Fibroblast of the aortic adventitia (primary cell): ENCODE measurements at places on chromosomes 5 and 9.

DNA sequence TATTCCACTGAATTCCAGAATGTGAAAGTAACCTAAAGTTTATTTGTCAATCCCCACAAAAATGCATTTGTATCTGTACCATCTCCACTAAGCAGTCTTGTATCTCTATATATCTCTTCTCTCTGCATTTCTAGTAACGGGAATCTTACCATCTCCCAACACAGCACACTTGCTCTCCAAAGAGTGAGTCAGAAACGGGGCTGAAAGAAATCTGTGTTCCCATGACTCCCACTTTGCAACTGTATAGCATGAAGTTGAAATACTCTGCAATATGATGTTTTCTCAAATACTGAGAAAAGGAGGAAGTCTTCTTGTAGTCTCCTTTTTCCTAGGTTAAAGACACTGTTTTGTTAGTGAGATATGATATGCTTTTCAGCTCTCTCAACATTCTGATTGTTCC lies 848.8 kb upstream of the ACO1 start:
- no peak for DNase-seq

DNA sequence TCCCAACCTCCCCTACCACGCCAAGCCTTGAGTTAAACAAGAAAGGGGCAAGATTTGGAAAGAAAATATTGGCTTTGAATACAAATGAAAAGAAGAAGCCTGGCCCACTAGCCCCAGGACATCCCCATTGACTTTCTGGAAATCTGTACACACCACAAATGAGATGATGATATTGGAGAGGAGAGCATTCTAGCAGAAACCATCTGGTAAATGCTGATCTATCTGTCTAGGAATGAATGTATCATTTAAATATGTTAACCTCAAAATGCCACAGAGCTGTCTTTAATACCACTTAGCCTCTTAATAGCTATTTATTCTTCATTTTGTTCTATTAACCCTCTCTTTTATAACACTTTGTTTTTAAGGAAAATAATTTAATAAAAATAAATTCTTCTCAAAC lies 270.2 kb upstream of the PDE4D start:
- no peak for DNase-seq

GRCh38 chr9:90037146-90037797 lies 432.5 kb downstream of the GADD45G start:
- no peak for DNase-seq

GRCh38 chr5:77709993-77710685 lies 66.0 kb downstream of the TBCA start:
- DNase-seq, result peak; percentile 20

DNA sequence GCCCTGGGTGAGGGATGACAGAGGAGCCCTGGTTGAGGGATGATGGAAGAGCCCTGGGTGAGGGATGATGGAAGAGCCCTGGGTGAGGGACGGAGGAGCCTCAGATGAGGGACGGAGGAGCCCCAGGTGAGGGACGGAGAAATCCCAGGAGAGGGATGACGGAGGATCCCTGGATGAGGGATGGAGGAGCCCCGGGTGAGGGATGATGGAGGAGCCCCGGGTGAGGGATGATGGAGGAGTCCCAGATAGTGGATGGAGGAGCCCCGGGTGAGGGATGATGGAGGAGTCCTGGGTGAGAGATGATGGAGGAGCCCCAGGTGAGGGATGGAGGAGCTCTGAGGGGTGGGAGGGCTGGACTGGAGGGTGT lies 10.9 kb downstream of the PHF2 start:
- DNase-seq, result no peak

DNA sequence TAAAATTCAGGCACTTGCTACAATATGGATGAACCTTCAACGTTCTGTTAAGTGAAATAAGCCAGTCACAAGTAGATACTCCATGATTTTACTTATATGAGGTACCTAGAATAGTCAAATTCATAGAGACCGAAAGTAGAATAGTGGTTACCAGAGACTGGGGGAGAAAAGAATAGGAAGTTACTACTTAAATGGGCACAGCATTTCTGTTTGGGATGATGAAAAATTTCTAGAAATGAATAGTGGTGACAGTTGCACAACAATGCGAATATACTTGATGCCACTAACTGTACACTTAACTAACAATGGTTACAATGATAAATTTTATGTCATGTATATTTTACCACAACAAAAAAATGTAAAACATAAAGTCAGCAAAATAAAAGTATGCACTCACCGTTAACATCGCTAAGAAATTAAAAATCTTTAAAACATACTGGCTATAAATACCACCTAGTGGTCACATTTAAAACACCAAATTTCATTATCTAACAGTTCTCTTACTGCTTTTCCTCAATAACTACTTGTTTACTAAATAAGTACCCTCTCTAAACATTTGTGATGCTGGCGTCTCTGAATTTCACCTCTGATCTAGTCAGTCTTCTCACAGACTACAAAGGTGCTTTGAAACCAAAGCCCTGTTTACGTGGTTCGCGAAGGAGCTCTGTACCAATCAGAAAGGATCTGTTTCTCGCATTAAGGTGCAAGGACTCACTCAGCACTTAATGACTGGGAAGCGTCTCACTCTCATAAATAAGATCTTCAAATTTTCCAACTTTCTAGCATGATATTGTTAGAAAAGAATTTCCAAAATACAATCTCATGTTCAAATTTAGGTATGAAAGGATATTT lies 22.7 kb downstream of the KIF3A start:
- peak; percentile 47 for DNase-seq

DNA sequence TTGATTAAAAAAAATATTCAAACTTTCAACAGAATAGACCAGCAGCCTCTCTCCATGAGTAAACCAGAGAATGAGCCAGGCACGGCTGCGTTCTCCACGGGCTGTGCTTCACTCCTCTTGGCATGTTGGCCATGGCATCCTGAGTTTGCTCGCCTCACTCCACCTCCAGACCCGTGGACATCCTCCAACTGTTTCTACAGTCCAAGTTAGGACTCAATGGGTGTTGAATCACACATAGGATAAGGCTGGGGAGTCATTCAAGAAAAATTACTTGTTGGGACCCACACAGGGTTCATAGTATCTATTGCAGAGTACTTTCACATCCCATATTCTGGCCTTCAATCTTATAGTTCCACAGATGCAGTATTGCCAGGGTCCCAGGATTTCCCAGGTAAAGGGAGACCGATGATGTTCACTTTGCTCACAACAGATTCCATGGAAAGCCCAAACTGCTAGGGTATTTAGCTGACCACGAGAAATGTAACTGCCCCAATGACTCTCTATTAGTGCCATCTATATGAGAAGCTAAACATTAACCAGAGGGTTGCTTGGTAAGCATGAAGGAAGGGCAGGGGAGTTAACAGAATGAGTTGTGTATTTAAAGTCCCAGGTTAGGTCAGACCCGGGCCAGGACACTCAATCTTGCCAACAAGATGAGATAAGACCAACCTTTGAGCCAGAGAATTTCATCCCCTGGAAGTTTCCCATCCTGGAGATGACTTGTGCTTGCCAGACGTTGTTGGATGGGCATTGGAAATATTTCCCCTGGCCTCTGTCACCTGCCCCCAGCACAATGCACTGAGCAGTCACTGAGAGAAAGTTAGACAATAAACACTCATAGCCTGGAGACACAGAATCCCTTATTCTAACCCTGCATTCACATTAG lies 19.7 kb upstream of the GDA start:
- peak; percentile 7 for DNase-seq

DNA sequence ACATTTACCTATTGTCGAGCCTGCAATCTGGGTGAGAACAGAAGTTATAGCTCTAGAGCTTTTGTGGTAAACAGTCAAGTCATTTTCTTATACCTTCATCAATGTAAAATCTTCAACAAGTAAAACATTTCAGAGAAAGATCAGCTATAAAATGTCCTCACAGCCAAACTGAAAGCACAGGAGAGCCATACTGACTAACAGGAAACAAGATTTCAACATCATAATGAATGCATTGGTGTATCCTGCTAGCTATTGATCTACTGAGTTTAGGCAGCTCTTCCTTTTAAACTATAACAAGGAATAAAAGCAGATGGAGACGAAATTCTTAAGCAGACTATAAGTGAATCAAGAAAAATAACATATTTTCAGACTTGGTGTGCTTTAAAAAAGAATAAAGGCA lies 1522.9 kb upstream of the WWC1 start:
- no peak for DNase-seq

DNA sequence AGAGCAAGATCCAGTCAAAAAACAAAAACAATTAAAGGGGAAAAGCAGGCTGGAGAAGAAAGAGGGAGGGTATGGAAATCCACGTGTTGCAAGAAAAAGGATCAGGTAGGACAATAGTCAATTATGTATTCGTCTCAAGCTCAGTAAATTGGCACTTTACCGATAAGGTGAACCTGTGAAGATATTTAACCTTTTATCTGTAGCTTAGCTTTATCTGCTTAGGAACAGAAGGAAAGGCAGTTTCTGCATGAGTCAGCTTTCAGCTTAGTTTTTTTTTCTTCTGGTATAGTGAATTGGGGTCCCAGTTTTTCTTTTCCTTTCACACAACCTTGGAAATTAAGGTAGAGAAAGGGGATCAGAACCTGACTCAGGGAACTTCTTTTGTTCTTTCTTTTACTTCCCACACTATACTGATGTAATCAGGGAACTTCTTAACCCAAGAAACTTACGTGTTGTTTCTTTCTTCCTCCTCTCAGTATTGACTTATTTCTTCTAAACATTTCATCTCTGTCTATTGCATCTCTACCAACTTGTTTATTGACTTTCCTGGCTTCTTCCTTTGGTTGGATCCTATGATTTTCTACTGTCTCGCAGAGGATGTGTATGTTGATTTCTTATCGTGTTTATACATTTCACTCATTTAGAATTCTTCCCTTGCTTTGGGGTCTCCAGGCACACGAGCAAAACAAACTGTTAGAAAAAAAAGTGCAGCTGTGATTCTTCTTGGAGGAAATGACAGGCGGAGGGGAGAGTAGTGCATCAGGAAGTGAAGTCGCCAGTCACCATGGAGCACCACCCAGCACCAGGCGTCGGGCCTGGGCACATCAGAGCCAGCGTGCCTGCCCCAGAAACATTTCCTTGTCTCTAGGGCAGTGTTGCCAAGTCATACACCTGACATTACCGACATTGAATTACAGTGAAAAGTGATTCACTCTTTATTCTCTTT lies 123.0 kb upstream of the LHFPL2 start:
- no peak for DNase-seq

DNA sequence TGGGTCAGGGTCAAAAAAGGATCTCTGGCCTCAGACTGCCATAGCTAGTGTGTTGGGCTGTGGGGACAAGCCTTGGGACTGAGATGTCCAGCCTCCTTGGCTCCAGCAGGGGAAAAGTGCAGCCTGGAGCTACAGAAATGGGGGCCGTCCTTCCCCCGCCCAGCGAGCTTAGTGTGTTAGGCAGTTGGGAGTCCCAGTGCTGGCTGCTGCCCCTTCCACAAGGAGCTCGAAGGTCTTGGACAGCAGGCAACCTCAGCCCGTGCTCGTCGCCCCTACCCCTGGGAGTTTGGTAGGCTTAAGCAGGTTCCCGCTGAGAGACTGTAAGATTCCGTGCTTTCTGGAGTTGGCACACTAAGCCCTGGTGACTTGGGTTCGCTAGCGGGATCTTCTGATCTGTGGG lies 293.0 kb upstream of the CDH12 start:
- no peak for DNase-seq

DNA sequence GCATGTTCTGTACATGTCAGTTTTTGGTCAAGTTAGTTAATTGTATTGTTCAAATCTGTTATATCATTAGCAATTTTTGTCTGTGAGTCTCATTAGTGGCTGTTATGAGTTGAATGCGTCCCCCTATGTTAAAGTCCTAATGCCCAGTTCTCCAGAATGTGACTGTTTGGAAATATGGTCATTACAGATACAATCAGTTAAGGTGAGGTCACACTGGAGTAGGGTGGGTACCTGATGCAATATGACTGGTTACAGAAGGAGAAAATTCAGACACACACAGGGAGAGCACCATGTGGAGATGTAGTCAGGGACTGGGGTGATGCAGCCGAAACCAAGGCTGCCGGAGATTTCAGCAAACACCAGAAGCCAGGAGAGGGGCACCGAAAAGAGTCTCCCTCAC lies 15.1 kb downstream of the NMRK1 start:
- no peak for DNase-seq

- peak; percentile 37 for DNase-seq
These were observed 64.9 kb downstream of the GOLPH3 start for GRCh38 chr5:32109236-32109635.

DNA sequence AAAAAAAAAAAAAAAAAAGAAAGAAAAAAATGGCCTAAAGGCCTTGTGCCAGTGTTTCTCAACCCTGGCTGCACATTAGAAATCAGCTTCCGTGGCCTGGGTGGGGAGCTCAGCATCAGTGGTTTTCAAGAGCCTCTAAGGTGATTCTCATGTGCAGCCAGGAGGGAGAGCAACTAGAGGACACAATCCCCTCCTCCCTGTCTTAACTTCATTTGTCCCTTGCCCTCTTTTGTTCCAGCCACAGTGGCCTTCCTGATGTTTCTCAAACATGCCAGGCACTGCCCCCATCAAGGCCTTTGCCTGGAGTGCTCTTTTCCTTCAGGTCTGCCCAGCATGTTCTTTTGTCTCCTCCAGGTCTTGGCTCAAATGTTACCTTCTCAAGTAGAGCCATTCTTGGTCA lies 42.4 kb downstream of the HOMER1 start:
- no peak for DNase-seq

DNA sequence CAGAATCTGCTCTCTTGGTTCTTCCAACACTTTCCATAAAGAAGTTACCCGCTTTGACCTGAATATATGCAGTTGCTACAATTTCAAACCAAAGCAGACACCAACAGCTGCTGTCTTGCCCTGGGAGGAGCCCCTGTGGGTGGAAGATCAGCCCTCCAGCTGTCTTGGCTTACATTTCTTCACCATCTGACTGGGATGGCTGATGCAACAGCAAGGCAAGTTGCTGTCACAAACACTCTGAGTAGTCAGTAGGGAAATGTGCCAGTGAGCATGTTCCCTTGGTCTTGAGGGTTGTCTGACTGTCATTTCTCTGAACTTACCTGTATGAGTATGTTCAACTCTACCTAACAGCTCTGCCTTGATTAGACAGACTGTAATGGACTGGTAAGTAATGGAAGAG lies 152.9 kb downstream of the SGCD start:
- peak; percentile 71 for DNase-seq

DNA sequence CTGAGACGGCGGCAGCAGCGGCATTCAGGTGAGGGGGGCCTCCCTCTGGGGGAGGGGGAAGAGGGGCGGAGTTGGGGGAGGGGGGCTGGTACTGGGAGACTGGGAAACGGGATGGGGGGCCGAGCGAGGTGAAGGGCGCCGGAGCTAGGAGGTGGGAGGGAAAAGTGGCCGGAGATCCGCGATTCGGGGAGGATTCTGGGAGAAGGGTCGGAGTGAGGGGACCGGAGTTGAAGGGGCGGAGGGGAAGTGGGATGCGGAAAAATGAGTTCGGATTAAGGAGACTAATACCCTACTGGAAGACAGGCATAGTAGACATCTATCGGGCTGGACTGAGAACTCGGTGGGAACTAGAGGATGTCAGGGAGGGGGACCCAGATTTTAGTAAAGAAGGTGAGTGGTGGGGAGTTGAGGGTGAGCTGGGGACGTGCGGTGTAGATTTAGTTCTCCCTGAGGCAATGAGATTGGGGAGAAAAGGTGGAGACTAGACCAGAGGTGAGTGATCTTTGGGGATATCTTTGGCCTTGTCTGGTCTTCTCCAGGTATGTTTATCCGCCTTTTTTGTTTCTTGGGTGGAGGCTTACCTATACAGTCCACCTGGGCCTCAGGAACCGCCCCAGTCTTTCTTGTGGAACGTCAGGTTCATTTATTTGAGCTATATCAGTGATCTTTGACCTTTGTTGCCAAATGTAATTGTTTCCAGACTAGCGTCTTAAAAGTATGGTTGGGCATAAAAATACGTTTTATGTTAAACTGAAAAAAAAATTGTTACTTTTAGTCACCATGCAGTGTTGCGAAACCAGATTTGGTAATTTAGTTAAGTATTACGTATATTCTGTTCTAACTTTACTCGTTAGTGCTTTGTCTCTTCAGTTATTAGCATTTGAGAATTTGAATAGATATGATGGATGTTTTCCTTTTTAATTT lies 632 bp downstream of the UBAP1 start:
- peak; percentile 80 for DNase-seq
